Activated CD8-positive, alpha-beta memory T cell treated with anti-CD3 and anti-CD28 coated beads for 1 hour (primary cell): ENCODE measurements at places on chromosomes 2 and 18.

DNA sequence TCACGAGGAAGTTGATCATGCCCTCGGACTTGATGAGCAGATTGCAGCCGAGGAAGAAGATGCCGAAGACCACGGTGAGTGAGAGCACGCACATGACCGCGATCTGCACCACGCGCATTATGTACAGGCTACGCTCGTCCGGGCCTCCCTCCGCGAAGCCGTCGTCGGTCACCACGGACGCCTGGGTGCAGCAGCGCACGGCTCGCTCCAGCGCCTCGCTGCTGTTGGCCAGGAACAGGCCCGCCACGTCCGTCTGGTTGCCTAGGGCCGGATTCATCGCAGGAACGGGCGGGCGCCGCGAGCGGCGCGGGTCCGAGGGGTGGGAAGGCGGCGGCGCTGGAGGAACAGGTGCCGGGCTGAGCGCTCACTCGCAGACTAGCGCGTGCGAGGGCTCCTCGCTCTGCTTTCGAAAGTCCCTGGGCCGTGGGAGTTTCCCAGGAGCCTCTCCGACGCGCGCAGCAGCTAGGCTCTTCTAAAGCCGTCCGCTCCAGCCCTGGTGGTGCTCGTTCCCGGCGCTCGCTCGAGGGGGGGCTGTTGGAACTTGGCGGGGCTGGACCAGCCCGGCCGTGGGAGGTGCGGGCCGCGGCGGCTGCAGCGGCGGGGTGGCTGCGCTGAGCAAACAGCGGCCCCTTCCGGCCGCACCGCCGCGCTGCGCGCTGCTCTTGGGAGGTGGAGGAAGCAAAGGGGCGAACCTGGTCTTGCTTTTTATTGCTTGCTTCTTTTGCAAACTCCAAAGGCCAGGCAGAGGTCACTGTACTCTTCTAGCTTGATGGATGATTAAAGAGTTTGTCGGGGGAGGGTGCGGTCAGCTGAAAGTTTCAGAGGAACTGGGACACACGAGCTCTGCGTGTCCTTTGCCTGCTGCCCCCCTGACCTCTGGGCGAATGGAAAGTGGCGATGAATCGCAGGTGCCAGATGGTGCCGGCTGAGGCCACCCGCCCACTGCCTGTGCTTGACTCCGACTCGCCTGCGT is at the start of gene RPRM:
RPRM (minus strand) TSS at position 474 of the 973 bp plus-strand sequence; CDS start at position 277, 197 bp downstream.
- DNase-seq: no peak

DNA sequence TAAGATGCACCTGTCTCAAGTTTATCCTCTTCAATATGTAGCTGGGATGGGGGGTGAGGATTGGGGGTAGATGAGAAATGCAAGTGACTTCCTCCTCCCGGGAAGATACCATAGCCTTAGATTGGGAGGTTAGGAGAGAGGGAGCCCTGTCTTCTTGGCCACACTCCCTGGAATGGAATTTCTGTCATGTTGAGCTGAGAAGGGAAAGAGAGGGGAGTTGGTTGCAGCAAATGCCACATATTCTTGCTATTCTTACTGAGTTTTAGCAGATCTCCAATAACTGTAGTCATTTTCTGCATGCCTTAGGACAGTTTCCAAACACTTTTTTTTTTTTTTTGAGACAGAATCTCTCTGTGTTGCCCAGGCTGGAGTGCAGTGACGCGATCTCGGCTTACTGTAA is 35.9 kb downstream of the TAF4B start:
- DNase-seq: no peak

DNA sequence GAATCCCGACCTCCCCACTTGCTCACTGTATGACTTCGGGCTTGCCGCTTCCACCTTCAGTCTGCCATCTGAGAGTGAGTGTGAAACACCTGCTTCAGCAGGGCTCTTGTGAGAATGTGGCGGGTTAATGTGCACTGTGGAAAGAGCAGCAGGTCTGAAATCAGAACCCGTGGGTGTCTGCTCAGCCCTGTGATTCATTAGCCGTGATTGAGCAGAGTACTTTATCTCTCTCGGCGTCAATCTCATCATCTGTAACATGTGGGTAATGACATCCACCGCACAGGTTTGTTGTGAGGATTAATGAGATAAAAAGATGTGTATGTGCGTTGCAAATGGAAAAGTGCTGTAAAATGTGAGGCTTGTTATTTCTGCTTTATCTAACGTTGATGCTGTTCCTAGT is 128.6 kb downstream of the LRATD1 start:
- DNase-seq: no peak

- no peak for DNase-seq
These were observed 4.8 kb upstream of the STAT4 start for GRCh38 chr2:191155608-191156071.

DNA sequence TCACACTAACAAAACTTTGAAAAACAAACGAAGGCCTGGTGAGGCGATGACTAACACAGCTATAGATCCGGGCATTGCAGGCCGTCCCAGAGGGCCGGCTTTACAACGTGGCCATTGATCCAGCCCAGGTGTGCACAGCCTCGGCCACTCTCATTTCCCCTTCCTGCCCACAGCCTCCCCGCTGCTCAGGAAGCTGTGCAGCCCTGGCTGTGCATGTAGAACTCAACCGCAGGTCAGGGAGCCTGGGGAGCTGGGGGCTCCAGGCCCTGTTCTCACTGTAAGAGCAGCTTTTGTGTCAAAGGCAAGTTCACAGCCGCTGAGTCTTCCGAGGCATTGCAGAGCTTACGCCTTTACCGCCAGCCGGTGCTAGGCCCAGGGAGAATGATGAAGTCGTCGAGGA is 87.2 kb downstream of the LONRF2 start:
- no peak for DNase-seq

DNA sequence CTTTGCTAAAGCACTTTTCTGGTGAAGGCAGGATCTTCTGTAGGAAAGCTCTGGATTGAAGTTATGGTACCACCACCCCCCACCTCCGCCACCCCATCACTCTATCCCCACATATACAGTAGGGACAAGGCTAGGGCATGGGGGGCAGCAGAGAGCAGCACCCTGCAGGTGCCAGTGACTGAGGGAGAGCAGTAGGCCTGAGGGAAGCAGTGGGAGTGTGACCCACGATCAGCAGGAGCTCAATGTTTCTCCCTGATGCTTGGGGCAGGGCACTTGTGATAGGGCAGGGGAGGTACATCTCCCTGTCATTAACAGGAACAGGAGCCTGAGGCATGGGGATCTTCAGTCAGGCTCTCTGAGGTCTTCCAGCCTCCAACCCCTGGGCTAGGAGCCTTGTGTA is 121.6 kb downstream of the ZFP36L2 start:
- no peak for DNase-seq

DNA sequence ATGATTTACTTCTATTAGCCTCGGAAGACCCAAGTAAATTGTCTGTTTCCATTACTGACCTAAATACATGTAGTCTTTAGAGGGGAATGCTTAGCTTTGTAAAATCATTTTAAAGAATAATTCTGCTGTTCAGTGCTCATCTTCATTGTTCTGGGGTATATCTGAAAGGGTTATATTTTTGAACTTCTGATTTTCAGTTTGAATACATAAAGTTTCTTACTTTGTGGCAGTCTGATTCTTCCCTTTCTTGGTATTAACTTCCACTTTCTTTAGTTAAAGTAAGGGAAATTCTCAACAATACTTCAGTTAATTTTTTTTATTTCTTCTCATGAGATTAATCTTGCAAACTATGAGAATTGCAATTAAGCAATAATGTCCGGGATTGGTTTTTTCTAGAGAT is 148.4 kb downstream of the DOCK10 start:
- no peak for DNase-seq
